ENCODE measurements at places on chromosomes 11 and 22. TPM values are rescaled to one million over a fixed set of nuclear protein-coding genes. Genes with fewer than 3 reads are reported as not detected.

DNA sequence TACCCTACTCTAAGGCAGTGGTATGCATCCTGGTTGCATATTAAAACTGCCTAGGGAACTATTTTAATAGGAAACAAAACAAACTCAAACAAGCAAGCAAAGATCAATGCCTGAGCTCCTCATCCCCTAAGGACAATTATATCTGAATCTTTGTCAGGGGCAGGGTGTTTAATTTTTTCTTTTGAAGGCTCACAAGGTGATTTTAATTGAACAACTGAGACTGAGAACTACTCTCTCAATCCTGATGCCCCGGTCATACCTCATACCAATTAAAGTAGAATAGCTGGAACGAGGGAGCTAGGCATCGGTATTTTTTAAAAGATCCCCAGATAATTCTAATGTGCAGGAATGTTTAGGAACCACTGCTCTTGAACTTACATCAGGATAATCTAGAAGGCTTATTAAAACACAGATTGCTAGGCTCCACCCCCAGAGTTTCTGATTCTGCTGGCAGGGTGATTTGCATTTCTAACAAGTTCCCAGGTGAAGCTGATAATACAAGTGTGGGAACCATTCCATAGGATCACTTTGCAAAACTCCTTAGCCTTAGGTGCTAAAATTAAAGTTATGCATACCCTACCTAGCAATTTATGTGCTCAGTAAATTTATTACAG lies 416.5 kb downstream of the GUCY1A2 start:
- DNase-seq, result no peak

The CBY1 gene
- 23.2 TPM for total RNA-seq

The OR52L1 gene
- not detected for total RNA-seq

The PKNOX2 gene
- total RNA-seq, result 2.0 TPM

DNA sequence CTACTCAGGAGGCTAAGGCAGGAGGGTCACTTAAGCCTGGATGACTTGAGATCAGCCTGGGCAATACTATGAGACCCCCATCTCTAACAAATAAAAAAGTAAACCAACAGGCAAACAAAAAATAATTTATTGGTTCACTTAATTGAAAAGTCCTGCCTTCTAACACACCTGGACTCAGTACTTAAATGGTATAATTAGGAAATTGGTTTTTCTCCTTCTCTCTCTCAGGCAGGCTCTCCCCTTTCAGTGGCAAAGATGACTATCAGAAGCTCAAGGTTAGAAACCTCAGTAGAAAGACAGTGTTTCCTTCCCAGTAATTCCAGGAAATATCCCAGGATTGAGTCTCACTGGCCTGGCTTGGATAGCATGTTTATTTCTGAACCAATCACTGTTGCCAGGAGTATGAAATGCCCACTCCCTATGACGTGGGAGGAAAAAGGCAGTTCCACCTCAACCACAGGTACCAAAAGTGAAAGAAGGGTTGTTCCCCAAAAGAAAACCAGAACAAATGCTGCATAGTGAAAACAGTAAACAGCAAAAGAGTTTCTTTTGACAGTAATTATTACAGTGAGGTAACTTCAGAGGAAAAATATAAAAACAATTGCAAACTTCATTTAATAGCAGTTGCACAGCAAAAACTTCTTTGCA lies 56.3 kb upstream of the SOX6 start:
- no peak for DNase-seq

- no peak for DNase-seq
These were observed 17.5 kb downstream of the MN1 start for GRCh38 chr22:27784120-27784475.

- no peak for DNase-seq
These were observed 452.4 kb upstream of the B3GAT1 start for GRCh38 chr11:134864233-134864967.

The MS4A7 gene
- total RNA-seq, result not detected

DNA sequence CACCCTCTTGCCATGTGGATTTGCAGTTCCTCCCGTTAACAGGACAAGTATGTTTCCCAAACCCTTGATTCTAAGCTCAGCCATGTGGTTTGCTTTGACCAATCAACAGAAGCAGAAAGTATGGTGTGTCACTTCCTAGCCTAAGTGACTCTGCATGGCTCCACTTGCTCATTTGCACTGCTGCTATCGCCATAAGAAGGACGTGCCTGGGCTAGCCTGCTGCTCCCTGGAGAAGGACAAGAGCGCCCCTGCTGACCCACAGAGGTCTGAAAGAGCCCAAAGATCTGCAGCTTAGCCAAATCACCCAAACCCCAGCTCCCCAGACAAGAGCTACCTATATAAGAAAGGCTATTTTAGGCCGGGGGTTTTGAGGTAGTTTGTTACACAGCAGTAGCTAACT lies 18.0 kb downstream of the TBRG1 start:
- no peak for DNase-seq

- no peak for DNase-seq
These were observed 22.9 kb downstream of the TMEM123 start for GRCh38 chr11:102429691-102430090.

- DNase-seq, result no peak
These were observed 487.9 kb upstream of the LRRC4C start for GRCh38 chr11:41947392-41947791.

DNA sequence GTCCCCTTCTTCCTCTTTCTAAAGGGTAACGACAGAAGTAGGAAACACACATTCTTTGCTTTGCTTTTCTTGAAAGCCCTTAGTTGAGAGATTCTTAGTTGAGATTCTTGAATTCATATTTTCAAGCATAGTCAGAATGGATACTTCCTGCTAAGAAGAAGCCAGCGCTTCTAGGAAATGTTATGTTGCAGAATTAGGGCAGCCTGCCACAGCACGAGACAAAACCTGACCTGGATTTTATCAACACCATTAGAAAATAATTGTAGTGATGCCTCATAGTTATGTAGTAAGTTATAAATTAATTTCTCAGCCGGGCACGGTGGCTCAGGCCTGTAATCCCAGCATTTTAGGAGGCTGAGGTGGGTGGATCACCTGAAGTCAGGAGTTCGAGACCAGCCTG lies 37.9 kb upstream of the NUP160 start:
- no peak for DNase-seq

DNA sequence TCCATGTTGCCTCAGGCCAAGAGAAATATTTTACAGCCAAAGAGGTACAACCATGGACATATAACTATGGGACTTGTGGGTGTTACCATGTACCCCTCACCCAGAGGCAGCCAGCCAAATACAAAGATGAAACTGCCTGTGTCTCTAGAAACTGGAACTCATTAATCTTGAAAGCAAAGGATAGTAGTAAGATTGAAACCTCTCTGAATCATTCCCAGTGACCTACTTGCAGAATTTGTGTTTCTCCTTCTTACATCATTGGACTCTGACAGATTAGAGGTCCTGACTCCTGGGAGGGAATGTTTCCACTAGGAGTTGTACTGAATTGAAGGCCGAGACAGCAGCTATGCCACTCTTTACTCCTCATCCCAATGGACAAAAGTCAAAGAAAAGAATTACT lies 257.4 kb upstream of the UBASH3B start:
- DNase-seq, result no peak

DNA sequence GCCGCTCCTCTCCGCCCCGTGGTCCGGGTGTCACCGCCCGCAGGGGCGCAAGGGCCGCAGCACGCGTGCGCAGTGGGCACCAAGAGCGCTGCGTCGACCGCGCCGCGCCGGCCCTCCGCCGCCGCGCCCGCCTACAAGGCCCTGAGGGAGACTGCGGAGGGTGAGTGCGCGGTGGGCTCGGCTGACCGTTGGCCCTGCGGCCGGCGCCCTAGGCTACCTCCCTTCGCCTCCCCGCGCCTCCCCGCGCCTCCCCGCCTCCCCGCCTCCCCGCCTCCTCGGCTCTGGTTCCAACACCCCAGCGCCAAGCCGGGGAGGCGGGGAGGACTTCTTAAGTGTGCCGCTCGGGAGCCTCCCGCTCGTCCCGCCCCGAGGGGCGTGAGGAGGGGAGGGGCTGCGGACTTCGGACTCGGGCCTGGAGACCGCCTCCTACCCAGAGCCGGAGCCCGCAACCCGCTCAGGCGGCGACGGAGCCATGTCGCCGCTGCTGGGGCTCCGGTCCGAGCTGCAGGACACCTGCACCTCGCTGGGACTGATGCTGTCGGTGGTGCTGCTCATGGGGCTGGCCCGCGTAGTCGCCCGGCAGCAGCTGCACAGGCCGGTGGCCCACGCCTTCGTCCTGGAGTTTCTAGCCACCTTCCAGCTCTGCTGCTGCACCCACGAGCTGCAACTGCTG lies at the start of gene AQP11:
Gene AQP11 (plus strand): TSS at position 433 of the 673 bp plus-strand sequence. CDS start 40 bp downstream, at position 473.
- peak; percentile 74 for DNase-seq

DNA sequence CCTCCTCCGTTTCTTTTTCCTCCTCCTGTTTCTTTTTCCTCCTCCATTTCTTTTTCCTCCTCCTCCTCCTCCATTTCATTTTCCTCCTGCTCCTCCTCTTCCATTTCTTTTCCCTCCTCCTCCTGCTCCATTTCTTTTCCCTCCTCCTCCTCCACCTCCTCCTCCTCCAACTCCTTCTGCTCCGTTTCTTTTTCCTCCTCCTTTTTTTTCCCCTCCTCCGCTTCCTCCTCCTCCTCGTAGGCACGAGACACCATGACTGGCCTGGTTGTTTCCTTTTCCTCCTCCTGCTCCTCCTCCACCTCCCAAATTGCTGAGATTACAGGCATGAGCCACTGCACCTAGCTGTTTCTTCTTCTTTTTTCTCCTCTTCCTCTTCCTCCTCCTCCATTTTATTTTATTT lies 25.6 kb upstream of the DRICH1 start:
- no peak for DNase-seq

GRCh38 chr22:29396126-29396525 lies 7.8 kb upstream of the AP1B1 start:
- no peak for DNase-seq

DNA sequence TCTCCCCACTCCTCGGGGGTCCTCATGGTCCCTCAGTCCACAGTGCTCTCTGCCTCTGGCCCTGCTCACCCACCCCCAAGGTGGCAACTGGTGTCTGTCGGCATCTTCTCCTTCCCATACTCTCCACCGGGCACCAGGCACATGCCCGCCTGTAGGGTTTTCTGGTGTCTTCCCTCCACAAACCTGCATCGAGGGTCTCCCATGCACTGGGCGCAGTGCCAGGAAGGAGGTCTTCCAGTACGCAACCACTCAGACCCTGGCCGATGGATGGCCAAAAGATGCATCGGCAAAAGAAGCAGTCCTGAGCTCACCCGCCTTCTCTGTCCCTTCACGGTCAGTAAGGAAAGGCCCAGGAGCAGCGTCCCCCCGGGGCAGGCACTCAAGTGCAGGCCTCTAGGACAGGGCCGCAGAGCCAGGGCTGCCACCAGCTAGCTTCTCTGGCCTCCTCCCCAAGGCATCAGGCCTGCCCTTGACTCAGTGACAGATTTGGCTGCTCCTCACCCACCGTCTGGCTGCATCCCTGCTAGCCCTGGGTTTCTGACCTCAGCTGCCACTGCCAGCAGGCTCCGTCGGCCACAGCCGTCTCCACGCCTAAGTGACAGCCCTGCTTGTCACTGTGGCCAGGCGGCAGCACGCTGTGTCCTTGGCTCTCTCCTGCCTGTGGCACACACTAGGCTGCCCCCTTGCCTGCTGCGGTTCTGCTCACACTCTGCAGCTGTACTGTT lies 32.1 kb upstream of the IGSF9B start:
- no peak for DNase-seq

- DNase-seq, result no peak
These were observed 21.8 kb downstream of the TSPAN18 start for GRCh38 chr11:44748606-44749005.

DNA sequence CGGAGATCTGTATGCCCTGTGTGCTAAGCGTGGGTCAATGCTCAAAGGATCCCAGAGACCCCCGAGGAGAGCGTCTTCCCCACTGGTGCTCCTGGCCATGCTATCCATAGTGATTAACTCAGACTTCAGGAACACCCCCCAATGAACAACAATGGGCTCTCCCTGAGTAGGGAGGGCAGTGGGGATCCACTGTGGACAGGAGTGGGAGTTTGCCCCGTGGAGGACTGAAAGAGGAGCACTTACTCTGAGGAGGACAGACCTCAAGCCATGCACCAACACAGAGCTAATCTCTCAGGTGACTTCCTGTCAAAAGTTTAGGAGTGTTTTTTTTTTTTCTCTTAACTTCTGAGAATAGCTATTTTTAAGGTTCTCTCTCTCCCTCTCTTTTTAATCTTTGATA lies 24.4 kb downstream of the SLC1A2 start:
- DNase-seq, result no peak

All from H1 (cell line).